ENCODE measurements at places on chromosomes 4 and X.
A peak's percentile ranks its signal among the peaks of the same experiment; 100 is the strongest.

DNA sequence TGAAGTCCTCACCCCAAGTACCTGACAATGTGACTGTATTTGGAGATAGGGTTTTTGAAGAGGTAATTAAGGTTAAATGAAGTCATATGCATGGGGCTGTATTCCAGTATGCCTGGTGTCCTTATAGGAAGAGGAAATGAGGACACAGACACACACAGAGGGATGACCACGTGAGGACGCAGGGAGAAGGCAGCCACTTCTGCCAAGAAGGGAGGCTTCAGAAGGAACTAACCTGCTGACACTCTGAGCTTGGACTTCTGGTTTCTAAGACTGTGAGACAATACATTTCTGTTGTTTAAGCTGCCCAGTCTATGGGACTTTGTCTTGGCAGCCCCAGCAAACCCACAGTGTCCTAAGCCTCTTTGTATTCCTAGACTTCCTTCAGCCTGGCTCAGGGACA lies 3.0 kb upstream of the SLC2A9 start:
- DNase-seq = no peak

GRCh38 chrX:24468245-24468644 lies 3.2 kb downstream of the PDK3 start:
- DNase-seq = no peak

DNA sequence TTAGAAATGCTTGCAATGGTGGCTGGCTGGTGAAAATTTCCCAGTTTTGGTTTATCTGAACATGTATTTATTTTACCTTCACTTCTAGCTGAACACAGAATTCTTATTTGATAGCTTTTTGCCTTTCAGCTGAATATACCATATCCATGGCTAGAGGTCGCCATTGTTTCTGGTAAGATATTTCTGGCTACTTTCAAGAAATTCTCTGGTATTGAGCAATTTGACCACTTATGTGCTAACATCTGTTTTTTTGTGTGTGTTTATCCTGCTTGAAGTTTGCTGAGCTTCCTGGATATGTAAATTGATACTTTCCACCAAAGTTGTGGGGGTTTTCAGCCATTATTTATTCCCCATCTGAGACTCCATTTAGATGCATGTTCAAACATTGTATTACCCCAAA lies 75.4 kb downstream of the FBXW7 start:
- no peak for DNase-seq

- DNase-seq = no peak
Observed at GRCh38 chr4:40502934-40503333, 126.7 kb downstream of the RBM47 start.

GRCh38 chr4:7209699-7210098 lies 17.4 kb downstream of the SORCS2 start:
- no peak for DNase-seq

DNA sequence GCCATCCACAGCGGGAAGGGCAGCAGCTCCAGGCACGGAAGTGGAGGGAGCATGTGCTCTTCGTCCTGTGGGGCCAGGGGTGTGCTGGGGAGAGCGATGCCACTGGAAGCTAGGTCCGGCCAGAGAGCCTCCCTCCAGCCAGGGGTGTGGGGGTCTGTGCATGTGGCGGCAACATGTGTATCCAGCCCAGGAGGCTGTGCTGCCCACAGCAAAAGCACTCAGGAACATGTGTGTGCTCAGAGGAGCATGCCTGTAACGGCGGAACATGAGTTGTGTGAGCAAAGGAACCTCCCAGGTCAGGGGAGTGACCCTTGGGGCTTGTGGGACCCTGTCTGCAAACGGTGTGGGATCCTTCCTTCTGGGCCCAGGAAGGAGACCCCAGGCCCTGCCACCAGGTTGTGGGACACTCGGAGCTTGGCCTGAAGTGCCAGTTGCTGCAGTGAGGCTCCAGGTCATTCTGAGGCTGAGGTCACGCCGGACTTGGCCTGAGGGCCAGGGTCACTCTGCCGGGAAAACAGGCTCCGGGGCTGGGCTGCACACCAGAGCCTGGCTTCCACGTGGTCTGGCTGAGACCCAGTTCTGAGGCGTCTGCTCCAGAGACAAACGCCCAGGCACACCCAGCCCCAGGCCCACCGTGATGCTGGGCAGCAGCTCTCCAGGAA lies 37.2 kb downstream of the CPLX1 start:
- no peak for DNase-seq

- peak; percentile 17 for DNase-seq
Observed at GRCh38 chrX:71910986-71911730, 513 bp downstream of the NHSL2 start.

- DNase-seq = no peak
Observed at GRCh38 chr4:162878096-162878495, 288.6 kb downstream of the NAF1 start.

- no peak for DNase-seq
Observed at GRCh38 chrX:125826080-125826479, 340.0 kb downstream of the DCAF12L2 start.

GRCh38 chrX:14013054-14013453 lies 16.6 kb downstream of the GEMIN8 start:
- DNase-seq = no peak

DNA sequence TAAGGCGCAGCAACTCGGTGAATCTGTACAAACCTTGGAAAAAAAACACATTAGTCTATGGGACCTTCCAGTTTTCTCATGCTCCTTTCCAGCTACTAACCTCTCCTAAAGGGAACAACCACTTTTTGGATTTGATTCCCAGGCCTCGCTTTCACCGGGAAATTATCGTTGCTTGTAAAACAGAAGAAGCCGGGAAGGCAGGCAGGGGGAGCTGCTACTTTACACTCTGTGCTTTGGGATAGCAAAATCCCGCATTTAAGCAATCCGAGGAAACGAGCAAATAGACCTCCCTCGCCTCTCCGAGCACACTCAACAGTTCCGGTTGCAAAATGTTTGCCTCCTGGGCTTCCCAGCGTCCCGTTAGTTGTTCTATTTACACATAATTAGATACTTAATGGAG lies 1.2 kb downstream of the CD38 start:
- no peak for DNase-seq

DNA sequence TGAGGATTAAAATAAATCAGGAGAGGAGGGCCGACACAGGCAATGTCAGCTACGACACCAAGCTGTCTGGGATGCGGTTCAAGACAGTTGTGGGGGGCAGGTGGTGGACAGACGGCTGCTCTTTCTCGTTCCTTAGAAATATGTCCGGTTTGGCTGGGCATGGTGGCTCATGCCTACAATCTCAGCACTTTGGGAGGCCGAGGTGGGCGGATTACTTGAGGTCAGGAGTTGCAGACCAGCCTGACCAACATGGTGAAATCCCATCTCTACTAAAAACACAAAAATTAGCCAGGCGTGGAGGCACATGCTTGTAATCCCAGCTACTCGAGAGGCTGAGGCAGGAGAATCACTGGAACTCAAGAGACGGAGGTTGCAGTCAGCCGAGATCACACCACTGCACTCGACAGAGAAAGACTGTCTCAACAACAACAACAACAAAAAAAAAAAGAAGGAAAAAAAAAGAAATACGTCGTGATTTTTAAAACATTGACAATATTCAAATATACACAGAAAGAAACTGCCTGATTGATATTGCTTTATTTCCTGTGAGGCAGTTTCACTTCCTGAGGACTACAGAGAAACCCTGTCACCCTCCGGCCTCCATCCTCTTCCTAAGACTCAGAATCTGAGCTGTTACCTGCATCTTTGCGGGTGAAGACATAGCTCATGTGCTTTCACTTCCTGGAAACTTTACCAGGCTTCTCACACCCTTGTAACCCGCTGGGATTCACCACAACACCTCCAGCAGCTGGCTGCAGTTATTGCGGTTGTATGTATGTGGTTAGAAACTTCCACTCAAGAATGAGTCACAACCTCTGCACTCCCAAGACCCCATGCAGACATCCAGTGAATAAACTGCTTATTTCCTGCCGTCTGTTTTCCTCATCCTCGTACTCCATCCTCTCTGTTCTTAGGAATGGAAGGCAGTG lies 63.8 kb upstream of the STS start:
- peak; percentile 28 for DNase-seq

DNA sequence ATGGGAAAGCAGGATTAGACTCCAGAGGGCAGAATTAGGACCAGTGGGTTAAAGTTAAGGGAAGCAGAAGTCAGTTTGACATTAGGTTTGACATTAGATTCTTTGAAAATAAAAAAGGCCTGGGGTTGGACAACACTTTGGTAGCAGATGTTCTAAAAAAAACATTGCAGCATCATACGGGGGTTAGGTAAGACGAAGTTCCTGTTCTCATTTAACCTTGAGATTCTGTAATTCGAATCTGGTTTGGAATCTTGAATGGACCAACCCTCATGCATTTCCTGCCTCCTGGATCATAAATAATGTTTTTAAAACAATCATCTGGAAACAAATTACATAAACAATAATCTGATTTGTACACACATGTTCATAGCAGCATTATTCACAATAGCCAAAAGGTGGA lies 181.0 kb downstream of the SHROOM3 start:
- no peak for DNase-seq

GRCh38 chrX:136322064-136322463 lies 21.3 kb downstream of the ADGRG4 start:
- no peak for DNase-seq

GRCh38 chr4:159425737-159426305 lies 322.9 kb downstream of the RAPGEF2 start:
- no peak for DNase-seq

GRCh38 chr4:138804711-138805110 lies 210.9 kb upstream of the NOCT start:
- DNase-seq = no peak
